Activated CD4-positive, alpha-beta T cell treated with anti-CD3 and anti-CD28 coated beads, Interleukin-2, amount 50 U/mL, for 16 hours (primary cell): ENCODE measurements at places on chromosomes 7 and 10.

GRCh38 chr7:94432817-94433216 lies 38.1 kb downstream of the COL1A2 start:
- no peak for DNase-seq

- no peak for DNase-seq
Observed at GRCh38 chr7:106552645-106553445, 108.1 kb downstream of the CCDC71L start.

DNA sequence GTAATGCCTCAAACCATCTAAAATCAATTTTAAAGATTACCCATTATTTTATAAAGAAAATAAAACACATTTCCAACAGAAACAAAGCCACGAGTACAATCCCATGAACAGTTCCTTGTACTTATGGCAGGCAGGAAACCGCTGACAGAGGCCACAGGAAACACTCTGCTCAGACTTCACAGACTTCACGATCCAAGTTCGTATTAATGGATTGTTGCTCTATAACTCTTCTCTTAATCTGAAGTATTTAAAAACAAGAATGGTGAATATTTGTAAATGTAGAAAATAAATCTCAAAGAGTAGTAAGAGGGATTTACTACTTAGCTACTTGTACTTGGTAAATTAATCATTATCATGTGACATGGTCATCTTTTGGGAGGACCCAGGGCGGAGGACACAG lies 78.3 kb downstream of the SNX10 start:
- DNase-seq, result no peak

GRCh38 chr10:83943920-83944319 lies 195.4 kb upstream of the GHITM start:
- no peak for DNase-seq

- DNase-seq, result no peak
Observed at GRCh38 chr10:113499806-113500205, 53.0 kb upstream of the HABP2 start.

DNA sequence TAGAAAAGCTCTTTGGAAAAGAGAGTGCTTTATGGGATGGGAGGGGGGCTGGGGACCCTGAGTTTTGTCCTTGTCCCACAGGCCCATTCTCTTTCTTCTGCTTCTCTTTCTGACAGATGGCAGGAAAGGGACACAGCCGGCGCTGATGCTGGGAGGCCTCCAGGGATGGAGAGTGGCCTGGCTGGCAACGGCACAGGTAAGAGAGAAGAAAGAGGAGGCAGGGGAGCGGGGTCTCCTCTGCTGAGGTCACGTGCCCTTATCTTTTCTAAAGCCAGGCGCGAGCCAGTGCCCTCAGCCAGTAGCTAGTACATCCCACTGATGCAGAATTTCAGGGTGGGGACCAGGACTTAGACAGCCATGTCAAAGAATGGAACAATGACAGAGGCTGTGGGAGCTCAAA lies 9.2 kb downstream of the ZNF775 start:
- no peak for DNase-seq

DNA sequence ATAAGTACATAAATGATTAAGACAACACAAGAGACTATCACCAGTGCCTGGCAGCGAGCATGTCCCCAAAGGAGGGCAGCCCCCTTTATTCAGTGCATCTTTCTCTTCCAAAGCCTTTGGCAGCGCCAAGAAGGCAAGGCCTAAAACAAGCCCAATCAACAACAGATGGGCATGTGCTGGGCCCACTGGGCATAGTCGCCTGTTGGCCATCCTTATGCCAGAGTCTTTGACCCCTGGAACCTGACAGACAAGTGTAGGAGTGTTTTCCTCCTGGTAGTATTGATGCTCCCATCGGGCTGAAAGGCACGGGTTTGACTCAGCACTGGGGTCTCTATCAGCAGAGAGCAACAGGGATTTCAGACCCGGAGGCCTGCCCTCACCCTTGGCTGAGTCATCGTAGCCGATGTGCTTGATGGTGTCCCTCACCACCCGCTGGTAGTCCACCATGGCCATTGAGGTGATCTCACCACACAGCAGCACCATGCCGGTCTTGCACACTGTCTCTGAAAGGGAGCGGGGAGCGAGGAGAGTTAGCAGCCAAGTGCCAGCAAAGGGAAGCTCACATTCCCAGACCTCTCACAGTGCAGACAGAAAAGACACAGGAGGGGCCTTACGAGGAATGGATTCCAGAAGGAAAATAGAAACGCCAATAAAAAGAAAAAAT lies 5.8 kb downstream of the MAT1A start:
- no peak for DNase-seq

- DNase-seq, result no peak
Observed at GRCh38 chr10:133384071-133384470, 5.0 kb downstream of the PAOX start.

DNA sequence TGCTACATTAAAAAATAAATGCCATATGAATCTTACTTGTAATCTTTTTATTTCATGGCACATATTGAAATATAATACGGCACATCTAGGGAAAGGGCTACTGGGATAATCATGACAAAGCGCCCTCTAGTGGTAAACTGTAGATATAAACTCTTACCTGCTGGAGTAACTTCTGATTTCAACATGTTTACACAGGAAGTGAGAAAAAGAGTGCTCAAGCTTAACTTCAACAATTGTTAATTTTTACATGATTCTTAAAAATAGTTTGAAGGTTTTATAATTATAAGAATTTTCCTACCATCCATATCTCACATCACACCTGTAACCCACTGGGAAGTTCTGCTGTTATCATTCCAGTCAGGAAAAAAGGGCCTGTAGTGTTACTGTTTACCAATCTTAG lies 2.0 kb upstream of the HEPACAM2 start:
- DNase-seq, result peak; percentile 74

DNA sequence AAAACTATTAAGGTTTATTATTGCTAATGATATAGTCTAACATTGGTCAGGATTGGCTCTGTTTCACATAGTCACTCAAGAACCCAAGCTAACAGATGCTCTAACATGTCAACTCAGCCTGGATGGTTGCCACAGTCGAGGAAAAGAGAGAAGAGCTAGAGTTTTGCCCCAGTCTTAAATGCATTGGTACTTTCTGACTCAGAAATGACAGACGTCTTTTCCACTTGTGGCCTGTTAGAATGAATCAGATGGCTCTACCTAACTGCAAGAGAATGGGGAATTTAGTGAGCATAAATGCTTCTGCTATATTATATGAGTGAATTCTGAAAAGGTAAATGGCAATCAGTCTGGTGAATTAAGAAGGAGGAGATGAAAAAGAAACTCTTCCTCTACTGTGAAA lies 13.9 kb downstream of the HECTD2 start:
- DNase-seq, result peak; percentile 66

- no peak for DNase-seq
Observed at GRCh38 chr7:91614431-91614830, 266.1 kb downstream of the MTERF1 start.

- no peak for DNase-seq
Observed at GRCh38 chr10:8998751-8999150, 944.3 kb downstream of the GATA3 start.

DNA sequence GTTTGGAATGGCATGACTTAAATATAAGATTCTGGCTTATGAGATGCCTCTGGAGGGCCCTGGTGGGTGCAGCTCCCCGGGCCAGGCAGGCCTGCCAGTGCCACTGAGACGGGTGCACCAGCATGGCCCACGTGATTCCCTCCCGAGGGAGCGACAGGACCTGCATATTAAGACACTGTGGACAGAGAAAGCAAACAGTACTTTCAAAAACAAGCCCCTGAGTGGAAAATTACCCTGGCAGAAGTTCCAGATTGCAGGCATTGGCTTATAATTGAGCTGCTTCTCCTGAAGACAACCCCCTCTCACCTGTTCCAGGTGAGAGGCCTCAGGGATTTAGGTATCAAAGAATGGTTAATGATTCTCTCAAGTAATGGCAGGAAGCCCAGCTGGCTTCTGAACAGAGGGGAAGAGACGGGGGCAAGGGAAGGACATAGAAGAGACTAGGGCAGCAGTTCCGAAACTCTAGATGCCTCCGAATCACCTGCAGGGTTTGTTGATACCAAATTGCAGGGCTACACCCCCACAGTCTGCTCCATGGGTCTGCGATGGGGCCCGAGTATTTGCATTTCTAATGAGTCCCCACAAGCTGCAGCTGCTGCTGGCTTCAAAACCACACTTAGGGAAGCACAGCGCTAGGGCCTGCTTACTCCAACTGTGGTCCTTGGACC lies 66.0 kb upstream of the DOCK1 start:
- no peak for DNase-seq

DNA sequence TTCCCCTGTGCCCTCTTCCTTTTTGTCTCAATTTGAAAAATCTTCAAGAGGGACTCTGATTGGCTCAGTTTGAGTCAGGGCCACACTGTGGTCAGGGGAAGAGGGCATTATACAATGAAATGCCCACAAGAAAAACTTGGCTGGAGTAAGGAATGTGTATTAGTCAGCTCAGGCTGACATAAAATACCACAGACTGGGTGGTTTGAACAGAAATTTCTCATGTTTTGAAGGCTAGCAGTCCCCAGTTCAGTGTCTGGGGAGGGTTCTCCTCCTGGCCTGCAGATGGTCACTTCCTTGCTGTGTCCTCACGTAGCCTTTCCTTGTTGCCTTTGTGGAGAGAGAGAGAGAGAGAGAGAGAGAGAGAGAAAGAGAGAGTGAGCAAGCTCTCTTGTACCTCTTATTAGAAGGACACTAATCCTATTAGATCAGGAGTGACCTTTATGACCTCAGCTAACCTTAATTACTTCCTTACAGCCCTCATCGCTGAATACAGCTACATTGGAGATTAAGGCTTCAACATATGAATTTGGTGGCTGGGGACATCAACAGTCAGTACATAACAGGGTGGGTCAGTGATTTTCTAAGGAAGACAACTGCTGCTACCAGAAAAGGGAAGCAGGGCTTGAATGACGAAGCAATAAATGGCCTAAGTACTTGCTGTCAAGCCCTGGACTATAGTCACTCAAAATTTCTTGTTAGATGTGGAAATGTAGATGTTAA lies 25.8 kb upstream of the FAM13C start:
- no peak for DNase-seq

DNA sequence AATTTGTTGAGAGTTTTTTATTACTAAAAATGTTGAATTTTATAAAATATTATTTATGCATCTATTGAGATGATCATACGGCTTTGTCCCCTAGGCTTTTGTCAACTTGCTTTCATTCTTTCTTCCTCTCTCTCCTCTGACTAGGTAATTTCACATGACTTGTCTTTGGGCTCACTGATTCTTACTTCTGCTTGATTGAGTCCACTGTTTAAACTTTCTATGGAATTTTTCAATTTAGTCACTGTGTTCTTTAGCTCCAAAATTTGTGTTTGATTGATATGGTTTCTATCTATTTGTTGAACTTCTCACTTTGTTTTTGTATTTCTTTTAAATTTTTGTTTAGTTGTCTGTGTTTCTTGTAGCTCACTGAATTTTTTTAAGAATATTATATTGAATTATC lies 65.9 kb upstream of the PTPRZ1 start:
- DNase-seq, result no peak

DNA sequence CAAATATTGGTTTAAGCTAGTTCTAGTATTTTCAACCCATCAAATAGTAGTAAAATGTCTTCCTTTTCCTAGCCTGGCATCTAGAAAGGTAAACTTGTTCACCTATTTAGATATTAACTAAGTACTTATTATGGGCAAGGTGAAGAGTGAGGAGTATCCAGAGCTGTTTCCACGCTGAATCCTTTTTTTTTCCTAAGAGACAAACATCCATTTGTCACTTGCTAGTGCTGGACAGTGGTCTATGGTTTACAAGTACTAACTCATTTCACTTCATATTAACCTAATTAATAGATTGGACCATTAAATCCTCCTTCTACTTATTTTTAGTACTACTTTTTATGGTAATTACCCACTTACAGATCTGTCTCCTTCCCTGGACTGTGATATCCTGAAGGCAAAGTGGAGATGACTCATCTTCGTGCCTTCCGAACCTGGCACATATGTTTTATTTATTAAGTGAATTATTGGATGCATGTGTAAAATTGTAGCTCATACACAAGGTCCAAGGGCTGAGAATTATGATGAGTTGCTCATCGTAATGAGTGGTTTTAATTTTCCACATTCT lies 159.6 kb upstream of the IGFBP3 start:
- no peak for DNase-seq

DNA sequence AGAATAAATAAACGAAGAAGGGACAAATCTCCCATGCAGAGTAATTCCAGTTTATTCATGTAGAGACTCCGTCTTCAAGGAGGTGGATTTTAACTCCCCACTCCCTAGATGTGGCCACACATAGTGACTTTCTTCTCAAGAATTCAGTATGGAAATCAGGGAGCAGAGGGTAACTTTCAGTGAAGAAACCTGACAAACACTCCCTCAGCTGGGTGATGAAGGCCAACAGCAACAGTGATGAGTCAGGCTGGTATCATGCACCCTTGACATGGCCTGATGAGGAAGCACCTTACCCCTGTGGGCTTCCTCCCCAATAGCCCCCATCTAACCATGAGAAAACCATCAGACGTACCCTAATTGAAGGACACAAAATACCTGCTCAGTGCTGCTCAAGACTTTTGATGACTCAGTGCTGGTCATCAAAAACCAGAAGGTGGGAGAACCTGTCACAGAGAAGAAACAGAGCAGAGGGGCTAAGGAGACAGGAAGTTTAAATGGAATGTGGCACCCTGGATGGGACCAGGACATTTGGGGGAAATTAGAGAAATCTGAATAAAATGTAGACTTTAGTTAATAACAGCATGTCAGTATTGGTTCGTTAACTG lies 50.6 kb downstream of the ADAMTS14 start:
- DNase-seq, result no peak

DNA sequence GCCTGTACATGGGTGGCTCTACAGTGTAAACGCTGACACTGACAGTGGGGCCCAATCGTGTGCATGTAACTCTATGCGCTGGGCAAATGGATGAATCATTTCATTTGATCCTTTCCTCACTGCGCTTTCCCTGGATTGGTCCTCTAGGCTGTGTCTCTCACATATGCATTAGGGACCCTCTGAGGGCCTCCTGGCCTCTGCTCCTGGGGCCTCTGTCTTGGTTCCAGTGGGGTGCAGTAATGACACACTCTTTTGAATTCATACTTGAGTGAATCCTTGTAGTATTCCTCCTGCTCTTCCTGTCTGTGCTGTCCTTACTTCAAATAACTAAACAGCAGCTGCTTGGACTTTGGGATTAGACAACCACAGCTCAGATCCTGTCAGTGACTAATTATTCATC lies 176.5 kb upstream of the ADO start:
- DNase-seq, result no peak

DNA sequence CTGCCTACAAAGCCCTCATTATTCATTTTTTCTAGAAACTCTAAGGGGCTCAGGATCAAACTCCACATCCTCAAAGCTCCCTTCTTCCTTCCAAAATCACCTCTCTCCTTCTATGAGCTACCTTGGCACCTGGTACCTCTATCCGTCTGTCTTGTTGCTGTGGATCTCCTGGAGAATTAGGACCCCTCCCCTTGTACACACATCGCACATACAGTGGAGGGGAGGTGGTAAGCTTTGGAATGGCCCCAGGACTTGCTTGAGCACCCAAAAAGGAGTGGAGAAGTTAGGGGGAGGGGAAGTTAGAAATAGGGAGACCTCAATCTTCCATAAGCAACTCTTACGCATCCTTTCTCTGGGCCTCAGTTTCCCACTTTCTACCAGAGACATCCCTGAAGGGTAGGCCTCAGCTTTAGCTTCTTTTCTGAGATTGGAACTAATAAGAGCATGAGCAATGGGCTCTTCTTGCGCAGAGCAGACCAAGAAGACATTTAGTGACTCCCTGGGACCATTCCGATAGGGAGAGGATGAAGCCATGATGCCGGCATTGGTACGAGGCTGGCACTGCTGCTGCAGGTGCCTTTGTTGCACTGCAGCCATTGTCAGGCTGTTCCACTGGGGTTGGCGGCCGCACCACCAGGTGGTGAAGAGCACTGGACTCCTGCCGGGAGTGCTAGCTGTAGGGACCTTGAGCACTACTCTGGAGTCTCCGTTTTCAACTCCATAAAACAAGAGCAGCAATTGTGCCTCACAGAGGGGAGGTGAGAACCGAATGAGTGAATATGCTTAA lies 4.5 kb downstream of the CYP26C1 start:
- no peak for DNase-seq
